KBM-7 (cell line): ENCODE measurements at places on chromosomes 4 and X.
A peak's percentile ranks its signal among the peaks of the same experiment; 100 is the strongest.

GRCh38 chrX:46628460-46629371 is 55.2 kb downstream of the CHST7 start:
- peak; percentile 71 for DNase-seq

DNA sequence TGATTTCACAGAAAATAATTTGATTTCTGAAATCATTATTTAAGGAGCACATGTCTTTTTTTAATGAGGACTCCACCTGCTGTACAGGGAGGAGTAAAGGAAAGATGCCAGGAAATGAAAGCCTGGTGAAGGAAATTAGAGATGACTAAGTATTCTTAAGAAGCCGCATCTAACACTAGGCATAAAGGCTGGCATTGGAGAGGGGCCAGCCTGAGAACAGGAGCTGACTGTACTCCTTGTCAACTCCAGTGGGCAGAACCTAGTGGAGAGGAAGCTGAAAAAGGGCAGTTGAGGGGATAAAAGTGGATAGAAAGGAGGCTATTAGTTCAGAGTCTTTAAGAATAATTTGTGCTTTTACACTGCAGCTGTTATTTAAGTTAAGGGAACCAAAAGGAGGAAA is 393.0 kb downstream of the PPP1R2C start:
- no peak for DNase-seq

DNA sequence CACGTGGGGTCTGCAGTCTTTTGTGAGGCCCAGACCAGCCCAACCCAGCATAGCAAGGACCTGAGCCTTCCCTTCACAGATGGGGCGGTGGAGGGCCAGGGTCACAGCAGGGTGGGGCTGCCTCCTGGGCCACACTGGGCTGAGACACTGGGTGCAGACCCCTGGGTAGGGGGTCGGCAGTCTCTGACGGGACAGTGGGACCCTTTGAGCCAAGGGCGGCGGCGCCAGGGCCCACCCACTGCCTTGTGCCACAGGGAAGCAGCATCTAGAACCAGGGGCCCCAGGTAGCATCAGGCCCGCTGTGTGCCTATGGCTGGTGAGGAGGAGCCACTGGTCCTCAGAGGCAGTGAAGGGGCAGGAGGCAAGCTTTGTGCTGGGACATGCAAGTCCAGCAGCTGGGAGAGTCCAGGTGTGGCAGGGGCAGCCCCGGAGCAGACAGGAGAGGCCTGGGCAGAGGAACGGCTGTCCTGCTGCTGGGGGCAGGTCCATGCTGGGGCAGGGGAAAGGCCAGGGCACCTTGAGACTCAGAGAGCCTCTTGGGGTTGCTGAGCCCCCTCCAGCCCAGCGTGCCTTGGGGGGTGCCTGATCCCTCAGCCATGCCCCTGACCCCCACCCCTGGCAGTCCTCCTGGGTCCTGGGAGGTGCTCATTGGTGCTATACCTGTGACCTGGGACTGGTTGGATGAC is 131.3 kb upstream of the NKX1-1 start:
- no peak for DNase-seq

DNA sequence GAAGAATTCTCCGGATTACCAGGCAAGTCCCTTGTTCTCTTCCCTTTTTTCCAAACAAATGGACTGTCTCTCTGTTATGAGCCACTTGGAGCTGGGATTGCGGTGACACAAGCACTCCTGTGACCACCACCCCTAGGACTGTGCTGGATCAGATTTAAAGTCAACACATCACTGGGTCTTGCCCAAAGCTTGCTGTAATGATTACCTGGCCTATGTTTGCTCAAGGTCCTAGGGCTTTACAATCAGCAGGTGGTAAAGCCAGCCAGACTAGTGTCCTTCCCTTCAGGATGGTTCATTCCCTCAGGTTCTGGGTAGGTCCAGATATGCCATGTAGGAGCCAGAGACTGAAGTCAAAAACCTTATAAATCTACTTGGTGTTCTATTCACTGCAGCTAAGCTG is 144.7 kb downstream of the COX18 start:
- DNase-seq, result no peak

GRCh38 chr4:126955292-126956183 is 677.2 kb upstream of the INTU start:
- no peak for DNase-seq

- DNase-seq, result no peak
These were observed 228.4 kb downstream of the RCHY1 start for GRCh38 chr4:75285837-75286236.

- DNase-seq, result no peak
These were observed 594.2 kb downstream of the STPG2 start for GRCh38 chr4:97548943-97549583.

DNA sequence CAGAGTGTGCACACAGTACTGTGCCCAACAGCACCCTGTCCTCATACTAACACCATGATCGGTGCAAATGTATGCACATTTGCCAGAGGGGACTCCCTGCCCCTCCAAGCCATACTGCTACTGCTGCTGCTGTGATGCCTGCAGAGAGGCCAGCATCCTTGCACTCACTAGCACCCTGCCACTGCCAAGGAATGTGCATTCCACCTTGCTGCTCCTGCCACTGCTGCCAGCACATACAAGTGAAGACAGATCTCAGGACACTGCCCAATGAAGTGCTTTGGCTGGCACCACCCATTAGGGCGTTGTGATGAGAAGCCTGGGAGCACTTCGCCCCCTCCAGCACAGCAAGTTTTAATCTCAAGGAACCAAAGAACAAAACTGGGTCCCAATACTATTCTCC is 146.3 kb upstream of the DMD start:
- no peak for DNase-seq

DNA sequence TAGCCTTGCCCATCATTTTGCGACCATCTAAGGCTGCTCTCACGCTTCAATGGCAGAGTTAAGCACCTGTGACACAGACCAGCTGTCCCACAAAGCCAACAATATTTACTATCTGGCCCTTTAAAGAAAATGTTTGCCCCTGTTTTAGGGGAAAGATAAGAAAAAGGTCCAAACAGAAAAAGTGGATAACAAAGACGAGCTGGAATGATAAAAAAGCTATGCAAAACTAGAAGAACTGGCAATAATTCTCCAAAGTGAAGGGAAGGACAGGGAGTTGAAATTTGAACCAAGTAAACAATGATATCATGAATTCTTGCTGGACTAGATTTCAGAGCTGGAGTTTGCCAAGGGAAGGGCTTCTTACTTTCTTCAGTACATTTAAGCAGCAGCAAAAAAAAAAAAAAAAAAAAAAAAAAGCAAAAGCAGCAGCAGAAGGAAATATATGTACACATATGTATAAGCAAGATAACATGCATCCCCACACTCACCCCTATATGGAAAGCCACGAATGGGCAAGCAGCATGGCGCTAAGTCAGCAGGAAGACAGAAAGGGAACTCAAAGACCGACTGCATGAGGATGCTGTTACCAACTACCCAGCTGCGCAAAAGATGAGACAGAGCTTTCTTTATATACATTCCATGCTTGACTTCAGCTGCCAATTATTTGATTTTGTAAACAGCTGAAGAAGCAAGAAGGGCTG is 12.5 kb downstream of the TRAPPC2 start:
- DNase-seq, result peak; percentile 61

- no peak for DNase-seq
These were observed 105.1 kb upstream of the ARHGAP24 start for GRCh38 chr4:85369703-85370380.

- peak; percentile 70 for DNase-seq
These were observed 22.4 kb downstream of the SH3TC1 start for GRCh38 chr4:8221476-8221875.

GRCh38 chrX:40778861-40779575 is 43.7 kb upstream of the MED14 start:
- no peak for DNase-seq
